ENCODE measurements at places on chromosomes 16 and 17. TPM values are rescaled to one million over a fixed set of nuclear protein-coding genes. Genes with fewer than 3 reads are reported as not detected.

The RMI2 gene
- 40.4 TPM for total RNA-seq

The C16orf87 gene
- 15.8 TPM for total RNA-seq

The FBXW10 gene
- not detected for total RNA-seq

- DNase-seq = no peak
Observed at GRCh38 chr17:55576237-55576995, 65.2 kb upstream of the SMIM36 start.

DNA sequence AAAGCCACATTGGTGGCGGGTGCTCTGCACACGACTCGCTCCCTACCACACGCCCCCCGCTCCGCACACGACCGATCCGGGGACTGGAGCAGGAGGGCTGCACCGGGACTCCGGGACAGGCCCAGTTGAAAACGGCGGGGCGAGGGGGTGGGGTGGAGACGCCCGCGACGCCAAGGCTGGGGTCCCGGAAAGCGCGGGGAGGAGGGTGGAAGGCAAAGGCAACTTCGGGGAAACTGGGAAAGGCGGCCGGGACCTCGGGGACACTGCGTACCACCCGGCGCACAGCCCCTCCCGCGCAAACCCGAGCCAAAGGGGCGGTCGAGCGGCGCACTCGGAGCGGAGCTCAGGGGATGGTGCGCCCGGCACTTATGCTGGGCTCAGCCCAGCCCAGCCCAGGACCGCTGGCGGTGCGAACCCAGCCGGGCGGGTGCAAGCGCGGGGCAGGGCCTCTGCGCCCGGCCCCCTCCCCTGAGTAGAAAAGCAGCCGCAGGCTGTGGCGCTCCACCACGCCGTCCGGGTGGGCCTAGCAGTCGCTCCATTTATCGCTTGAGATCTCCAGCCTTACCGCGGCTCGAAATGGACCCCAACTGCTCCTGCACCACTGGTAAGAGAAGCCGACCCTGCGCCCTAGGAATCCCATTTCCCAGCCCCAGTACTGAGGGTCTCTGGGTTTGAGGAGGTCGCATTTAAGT, at the start of gene MT1M:
MT1M (plus strand) TSS at position 504 of the 692 bp plus-strand sequence; CDS start at position 577, 73 bp downstream.
- no peak for DNase-seq
